Germinal center (tissue), 1 donor: ENCODE measurements at places on chromosomes 12 and 14.

DNA sequence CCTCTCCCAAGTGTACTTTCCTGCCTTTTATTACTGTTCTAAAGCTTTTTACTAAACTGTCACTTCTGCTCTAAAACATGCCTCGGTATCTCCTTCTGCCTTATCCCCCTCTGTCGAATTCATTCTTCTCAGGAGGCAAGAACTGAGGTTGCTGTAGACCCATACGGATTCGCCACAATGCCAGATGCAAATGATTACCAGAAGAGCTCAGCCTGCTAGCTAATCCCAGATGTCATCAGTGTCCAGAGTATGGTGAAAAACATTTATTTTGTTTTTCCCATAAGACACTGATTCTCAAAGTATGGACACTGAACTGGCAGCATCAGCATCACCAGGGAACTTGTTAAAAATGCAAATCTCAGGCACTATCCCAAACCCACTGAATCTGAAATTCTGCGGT is 359.3 kb downstream of the TMTC2 start:
- no peak for DNase-seq

DNA sequence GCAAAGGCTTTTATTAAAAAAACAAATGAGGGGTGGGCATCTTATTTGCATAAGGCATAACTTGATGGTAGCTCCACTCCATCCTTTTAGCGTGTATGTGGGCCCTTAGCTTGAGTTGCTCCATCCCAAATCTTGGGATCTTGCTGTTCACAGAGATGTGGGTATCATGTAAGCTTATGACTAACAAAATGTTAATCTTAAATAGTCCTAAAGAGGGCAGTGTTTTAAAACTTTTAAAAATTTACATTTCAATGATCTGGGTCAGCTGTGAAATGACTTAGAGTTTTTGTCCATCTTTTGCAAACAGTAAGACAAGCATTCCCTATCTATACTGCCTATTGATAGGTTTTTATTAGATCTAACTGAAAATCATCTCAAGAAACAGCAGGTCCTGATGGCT is 86.0 kb downstream of the SLCO1A2 start:
- DNase-seq: no peak

DNA sequence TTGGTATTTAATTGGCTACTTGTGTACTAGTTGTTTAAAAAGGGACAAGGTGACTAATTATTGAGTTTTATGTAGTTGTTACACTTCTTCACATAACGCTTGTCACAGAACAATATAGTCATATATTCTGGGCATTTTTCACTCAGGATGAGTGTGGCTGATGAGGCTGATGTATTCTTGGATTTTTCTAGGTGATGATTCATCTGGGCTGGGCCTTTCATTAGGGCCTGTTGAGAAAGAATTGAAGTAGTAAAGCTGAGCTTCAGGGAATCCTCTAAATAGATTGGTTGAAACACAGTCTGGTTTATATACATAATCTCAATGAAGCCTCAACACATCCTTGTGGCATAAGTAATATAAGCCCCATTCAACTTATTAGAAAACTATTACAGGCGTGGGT is 445.7 kb downstream of the DAD1 start:
- DNase-seq: no peak

GRCh38 chr12:59066445-59066844 is 146.1 kb upstream of the LRIG3 start:
- DNase-seq: no peak
